Hematopoietic multipotent progenitor cell treated with erythropoietin and hydrocortisone succinate and interleukin-3 and kit ligand, for 8 days (in vitro differentiated cells): ENCODE measurements at places on chromosomes 1 and 21.

DNA sequence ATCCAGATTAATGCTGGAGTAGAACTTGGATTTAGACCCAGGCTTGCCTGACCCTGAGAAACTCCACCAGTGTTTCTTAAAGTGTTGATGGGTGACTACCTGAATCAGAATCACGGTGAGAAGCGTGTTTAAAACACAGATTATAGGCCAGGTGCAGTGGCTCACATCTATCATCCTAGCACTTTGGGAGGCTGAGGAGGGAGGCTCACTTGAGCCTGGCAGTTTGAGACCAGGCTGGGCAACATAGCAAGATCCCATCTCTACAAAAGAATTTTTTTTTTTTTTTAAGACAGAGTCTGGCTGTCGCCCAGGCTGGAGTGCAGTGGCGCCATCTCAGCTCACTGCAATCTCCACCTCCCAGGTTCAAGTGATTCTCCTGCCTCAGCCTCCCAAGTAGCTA is 56.3 kb upstream of the TENT5B start:
- no peak for DNase-seq

GRCh38 chr1:212542761-212543187 is 65.8 kb upstream of the ATF3 start:
- DNase-seq = no peak

GRCh38 chr1:20262810-20263534 is 27.7 kb upstream of the VWA5B1 start:
- no peak for DNase-seq

DNA sequence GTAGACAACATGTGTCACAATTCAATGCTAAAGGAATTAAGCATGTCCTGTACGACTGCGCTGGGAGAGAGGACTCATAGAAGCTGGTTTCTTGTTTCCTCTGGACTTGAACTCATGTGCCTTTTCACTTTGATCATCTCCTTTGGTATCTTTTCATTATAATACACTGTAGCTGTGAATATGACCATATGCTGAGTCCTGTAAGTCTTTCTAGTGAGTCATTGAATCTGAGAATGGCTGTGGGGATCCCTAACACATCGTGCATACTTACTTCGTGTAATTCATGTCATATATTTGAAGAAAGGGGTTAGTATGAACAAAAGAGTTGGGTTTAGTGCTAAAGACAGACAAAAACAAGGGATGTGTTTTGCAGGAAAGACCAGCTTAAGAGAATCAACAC is 148.1 kb upstream of the RUNX1 start:
- no peak for DNase-seq

GRCh38 chr1:67060811-67061218 is 6.9 kb upstream of the SLC35D1 start:
- peak; percentile 20 for DNase-seq

DNA sequence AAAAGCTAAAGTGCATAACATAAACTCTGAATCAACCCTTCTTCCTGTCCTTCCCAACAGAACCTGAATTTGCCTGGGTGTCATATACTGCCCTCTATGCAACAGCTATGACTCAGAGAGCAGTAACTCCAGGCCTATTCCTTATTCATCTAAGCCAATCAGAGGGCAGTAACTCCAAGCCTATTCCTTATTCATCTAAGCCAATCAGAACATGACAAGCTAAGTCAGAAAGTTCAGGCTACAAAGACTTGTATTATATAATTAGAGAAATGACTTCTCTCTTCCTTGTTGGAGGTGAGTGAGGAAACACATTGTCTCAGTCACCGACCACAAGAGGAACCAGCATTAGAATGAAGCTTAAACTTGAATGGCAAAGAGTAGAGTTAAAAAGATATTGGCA is 26.2 kb upstream of the TADA1 start:
- no peak for DNase-seq

- no peak for DNase-seq
Measured at GRCh38 chr1:82287556-82287955, 486.8 kb downstream of the ADGRL2 start.

DNA sequence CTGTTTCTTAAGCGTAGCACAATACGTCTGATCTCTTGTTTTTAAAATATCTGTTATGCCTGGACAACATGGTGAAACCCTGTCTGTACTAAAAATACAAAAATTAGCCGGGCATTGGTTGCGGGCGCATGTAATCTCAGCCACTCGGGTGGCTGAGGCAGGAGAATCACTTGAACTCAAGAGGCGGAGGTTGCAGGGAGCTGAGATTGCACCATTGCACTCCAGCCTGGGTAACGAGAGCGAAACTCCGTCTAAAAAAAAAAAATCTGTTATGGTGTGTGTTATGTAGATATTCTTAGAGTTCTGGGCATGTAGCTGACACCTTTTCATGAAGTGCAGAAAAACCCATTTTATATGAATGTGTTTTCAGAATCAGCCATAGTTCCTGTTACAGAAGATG is 38.2 kb downstream of the RABGAP1L start:
- DNase-seq = no peak

DNA sequence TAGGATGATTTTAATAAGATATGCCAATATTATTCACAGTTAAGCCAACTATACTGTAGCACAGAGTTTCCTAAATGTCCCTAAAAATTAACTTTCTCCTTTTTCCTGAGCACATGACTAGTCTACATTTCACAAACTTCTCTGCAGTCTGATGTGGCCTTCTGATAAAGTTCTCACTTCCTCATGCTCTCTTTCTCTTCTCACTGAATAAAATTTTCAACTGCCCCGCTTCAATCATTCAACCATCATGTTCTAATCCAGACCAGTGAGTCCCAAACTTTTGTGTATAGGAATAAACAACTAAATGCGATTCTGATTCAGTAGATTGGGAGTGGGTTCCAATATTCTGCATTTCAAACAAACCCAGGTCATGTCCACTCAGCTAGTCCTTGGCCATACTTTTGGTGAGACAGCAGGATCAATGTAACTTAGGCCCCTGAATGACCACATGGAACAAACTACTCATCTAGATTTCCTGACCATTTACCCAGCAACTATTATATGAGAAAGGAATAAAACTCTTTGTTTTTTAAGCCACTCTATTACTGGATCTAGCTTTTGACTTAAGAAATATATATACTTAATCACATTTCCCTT is 20.1 kb downstream of the TUT4 start:
- no peak for DNase-seq

- DNase-seq = no peak
Measured at GRCh38 chr1:59391212-59392179, 94.6 kb downstream of the FGGY start.

DNA sequence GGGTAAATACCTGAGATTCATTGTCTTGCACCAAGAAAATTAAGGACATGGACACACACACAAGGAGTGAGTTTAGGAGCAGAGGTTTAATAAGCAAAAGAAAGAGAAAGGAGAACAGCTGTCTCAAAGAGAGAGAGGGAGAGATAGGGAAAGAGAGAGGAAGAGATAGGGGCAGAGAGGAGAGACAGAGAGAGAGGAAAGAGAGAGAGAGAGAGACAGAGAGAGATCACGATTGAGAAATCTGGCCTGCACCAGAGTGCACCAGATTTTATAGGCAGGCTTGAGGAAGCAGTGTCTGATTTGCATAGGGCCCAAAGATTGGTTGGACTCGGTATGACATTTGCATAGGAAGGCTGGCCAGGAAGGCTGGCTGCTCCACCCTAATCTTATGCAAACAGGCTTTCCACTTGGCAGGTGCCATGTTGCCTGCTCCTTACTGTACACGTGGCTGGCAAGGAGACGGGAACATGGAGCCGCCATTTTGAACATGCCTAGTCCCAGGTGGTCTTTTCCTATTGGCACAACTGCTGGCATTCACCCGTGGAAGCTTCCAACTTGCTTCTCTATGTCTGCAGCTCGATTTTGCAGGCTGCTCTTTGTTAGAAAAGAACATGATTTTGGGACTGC is 419.9 kb downstream of the ZP4 start:
- DNase-seq = peak; percentile 2

- no peak for DNase-seq
Measured at GRCh38 chr1:94335447-94335846, 82.7 kb upstream of the ABCD3 start.
